ENCODE measurements at places on chromosomes 13 and 19.
A peak's percentile ranks its signal among the peaks of the same experiment; 100 is the strongest.

GRCh38 chr13:25732111-25732865 lies 319.5 kb downstream of the SHISA2 start:
- no peak for DNase-seq

- no peak for DNase-seq
These were observed 25.1 kb upstream of the SLITRK1 start for GRCh38 chr13:83907196-83907989.

- no peak for DNase-seq
These were observed 150.7 kb upstream of the SOX1 start for GRCh38 chr13:111916201-111916600.

DNA sequence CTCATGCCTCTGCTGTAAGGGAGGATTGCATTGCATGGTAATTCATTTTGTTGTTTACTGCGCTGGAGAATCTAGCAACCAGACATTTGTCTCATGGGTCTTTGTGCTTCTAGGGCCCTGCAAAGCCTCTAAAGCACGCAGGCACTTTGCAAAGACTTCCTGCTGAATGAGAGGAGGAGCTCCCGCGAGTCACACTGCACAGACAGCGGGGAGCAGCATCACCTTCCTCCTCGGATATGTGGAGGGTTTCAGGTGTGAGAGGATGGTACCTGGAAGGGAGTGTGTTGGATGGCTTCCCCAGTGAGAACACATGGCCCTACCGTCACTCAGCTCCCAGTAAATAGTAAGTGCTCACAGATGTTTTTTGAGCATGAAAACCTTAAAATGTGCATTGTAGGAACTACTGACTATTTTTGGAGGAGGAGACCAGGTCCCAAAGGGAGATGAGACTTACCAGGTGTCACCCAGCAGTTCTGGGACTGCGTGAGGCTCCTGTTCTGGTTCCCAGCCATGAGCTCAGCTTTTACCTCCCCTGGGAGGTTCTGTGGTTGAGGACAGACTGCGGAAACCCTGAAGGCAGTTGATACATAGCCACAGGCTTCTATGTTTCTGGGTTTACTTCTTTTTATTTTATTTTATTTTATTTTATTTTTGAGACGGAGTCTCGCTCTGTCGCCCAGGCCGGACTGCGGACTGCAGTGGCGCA lies 278.0 kb downstream of the FGF9 start:
- DNase-seq, result no peak

- DNase-seq, result no peak
These were observed 1339.1 kb downstream of the OLFM4 start for GRCh38 chr13:54367639-54368271.

GRCh38 chr13:79108914-79109643 lies 297.0 kb downstream of the RBM26 start:
- DNase-seq, result no peak

DNA sequence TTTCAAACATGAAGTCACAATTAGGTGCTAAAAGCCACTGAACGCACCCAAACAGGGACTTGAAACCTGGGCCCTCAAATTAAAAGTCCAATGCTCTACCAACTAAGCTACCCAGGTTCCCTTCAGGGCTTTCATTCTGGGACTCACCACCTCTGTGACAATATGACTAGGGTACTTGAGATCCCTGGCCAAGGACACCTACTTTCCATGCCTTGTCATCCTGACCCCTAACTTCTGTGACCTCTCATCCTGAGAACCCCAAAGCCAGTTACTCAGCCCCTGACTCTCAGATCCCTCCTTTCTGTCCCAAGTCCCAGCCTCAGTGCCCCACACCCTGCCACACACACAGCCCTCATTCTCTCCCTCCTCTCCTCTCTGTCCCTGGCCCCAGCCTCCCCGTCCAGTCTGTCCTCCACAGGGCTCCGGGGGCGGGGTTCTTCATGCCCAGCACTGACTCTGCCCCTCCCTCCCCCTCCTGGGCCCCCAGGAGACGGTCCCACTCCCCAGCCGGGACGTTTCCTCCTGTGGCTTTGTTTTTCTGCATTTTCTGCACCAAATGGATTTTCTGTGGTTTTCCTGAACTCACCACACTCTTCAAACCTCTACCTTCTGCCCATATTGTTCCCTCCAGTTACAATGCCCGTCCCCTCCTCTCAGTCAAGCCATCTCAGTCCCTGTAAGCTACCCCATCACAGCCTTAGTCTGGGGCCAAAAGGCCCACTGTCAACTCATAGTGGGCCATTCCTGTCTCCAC lies 7.0 kb downstream of the RCN3 start:
- no peak for DNase-seq

GRCh38 chr13:83618966-83619365 lies 263.3 kb downstream of the SLITRK1 start:
- DNase-seq, result no peak

DNA sequence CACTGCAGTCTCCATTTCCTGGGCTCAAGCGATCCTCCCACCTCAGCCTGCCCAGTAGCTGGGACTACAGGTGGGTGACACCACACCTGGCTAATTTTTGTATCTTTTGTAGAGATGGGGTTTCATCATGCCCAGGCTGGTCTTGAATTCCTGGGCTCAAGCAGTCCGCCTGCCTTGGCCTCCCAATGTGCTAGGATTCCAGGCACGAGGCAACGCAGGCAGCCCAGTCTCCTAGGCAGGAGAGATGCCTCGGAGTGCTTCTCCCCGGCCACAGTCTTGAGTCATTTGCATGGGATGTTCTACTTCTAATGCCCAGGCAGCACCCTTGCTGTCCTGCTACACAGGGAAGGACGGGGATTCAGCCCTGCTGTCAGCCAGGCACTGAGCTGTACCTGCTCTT lies 8.7 kb downstream of the MICOS13 start:
- no peak for DNase-seq

DNA sequence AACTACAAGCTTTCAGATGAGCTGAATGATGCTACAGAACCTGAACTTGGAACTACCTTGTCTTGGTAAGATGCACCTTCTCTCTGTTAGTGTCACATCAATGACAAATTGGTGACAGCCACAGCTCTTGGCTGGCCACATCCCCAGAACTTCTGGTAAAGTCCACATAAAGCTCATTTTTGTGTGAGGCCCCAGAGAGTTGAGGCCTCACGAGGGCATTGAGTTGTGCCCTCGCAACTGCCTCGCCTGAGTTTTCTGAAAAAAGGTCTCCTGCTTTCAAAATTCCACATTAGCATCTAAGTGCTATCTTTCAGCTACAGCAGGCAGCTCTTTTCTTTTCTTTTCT lies 42.6 kb downstream of the MRPL57 start:
- no peak for DNase-seq

DNA sequence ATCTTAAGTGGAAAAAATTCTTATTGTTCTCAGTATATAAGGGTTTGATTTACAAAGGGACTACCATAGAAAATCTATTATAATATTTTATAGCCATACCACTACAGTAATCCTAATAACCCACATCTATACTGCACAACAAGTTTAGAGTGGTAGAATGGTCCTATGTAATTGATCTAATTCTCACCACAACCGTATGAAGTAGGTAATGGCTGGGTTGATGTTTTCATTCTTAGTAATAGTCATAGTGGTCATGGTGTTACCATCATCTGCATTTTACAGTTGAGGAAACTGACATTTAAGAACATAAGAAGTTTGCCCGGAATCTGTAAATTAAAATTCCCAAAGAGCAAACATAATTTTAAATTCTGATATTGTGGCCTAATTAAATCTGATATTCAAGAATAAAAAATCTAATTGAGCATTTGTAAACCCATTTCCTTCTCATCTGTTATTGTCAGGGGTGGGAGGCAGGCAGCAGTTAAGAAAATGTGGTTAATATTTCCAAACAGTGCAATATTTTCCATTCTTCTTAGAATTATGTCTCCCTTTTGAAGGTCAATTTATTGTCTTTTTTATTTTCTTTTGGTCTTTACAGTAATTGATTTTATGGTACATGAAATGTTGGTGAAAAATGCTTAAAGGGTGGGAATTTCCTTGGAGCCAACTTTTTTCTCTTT lies 65.6 kb downstream of the DHRS12 start:
- no peak for DNase-seq

- peak; percentile 18 for DNase-seq
These were observed 21.1 kb downstream of the PROSER1 start for GRCh38 chr13:39016787-39017186.

- no peak for DNase-seq
These were observed 24.0 kb upstream of the KATNAL1 start for GRCh38 chr13:30331331-30331771.

DNA sequence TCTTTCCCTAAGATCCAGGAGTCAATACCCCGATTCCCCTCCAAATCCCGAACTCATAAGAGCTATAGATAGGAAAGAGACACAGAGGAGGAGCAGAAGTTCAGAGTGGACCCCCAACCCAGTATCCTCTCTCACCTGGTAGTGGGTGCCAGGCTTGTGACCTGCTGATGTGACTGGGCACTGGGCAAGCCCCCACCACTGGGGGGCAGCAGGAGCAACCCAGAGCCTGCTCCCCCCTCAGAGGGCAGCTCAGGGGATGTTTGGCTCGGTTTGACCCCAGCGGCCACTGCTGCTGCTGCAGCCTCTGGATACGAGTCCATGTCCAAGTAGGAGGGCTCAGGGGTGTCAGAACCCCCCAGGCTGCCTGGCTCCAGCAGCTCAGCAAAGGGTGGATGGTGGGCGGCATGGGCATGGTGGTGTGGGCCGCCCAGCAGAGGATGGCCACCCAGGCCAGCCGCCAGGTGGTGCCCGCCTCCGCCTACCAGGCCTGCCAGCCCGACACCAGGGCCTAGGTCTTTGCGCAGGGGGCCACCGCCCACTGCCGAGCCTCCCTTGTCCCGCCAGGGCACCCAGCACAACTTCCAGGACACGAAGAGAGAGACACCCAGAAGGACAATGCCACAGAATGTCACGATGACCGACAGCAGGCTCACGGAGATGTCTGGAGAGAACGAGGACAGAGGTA lies 7.4 kb downstream of the SYT3 start:
- DNase-seq, result no peak
